ENCODE measurements at places on chromosomes 13 and 19. TPM values are rescaled to one million over a fixed set of nuclear protein-coding genes. Genes with fewer than 3 reads are reported as not detected.

GRCh38 chr13:83825676-83826075 is 56.6 kb downstream of the SLITRK1 start:
- no peak for DNase-seq

- DNase-seq, result no peak
These were observed 1.4 kb downstream of the CUL4A start for GRCh38 chr13:113210833-113211232.

Gene PCP2
- total RNA-seq, result not detected

Gene NACC1
- 103 TPM for total RNA-seq

All from SJCRH30 (cell line).